Fibroblast of mammary gland (primary cell): ENCODE measurements at places on chromosomes 6 and 20.

DNA sequence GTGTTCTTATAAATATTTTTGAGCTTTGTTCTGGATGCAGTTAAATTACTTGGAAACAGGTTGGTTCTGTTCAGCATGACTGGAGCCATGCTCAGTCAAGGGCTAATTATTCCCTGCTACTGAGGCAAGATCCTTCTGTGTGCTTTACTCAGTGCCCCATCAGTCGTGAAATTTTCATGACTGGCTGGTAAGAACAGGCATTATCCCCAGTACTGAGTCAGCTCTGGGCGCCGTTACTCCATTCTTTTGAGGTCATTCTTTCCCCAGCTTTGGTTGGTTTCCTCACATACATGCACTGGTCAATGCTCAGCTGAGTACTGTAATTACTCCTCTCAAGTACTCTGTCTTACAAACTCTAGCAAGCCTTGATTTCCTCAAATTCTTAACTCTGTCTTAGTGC, 71.3 kb downstream of the CDKAL1 start:
- peak; percentile 55 for DNase-seq

GRCh38 chr6:4776493-4777393, 539 bp downstream of the CDYL start:
- DNase-seq, result peak; percentile 54

DNA sequence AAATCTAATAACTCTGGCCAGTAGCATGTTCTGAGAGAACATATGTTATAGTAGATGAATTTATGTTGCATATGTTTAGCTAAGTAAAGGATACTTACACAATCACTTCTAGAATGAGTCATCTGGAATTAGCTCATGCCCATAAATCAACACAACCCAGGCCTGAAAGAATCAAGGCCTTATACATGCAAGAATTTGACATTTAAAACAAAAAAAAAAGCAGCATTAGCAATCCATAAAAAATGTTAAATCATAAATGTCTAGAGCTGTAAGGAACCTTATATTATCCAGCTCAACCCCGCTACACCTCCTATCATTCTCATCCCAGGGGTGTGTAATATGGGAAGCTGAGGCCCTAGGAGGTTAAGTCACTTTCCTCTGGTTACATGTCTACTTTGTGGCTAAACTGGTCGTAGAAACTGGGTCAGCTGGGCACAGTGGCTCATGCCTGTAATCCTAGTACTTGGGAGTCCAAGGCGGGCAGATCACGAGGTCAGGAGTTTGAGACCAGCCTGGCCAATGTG, 105.2 kb upstream of the CARMIL1 start:
- DNase-seq, result peak; percentile 98

DNA sequence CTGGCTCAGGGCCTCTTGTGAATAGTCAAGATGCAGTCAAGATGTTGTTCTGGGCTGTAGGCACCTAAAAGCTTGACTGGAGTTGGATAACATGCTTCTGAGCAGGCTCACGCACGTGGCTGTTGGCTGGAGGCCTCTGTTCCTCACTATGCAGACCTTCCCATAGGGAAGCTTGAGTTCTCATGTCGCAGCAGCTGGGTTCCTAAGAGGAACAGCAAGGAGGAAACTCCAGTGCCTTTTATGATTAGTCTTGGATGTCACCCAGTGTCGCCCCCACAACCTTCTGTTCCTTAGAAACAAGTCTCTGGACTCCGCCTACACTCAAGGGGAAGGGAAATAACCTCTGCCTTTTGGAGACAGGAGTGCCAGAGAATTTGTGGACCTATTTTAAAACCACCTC, 210.7 kb downstream of the BCAS1 start:
- DNase-seq, result peak; percentile 66

DNA sequence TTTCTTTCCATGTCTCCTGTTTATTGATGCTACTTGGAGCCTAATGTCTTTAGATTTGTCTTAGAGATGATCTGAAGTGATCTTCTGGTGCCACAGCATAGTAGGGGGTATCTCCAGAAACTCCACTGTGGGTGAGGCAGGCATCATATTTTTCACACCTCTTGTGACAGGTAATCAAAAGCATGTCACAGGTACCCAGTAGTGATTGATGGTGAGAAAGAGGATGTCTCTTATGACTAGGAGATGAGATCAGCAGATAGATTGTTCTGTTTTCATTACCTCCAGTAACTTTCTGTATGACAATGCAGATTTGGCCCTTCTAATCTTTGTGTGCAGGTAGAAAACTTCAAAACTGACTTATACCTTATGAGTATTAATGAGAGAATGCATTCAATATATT, 13.5 kb downstream of the NCOA7 start:
- no peak for DNase-seq

- DNase-seq, result no peak
Measured at GRCh38 chr6:79864421-79864820, 82.9 kb downstream of the ELOVL4 start.

DNA sequence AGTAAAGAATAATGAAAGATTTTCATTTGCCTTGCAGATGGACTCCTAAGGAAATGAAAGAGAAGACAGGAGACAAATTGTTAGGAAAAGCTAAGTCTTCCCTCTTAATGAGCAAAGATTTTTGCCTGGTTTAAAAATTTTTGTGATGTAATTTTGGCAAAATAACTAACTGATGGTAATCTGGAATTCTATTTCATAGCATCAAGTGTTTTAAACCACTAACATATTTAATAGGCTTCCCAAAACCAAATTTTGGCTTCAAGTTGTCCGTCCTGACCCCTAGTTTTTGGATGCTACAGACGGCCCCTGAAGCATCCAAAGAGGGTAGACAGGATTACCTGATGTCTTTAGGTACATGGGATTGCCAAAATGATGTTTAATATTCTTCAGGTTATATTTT, 124.3 kb downstream of the TPBG start:
- DNase-seq, result no peak

- no peak for DNase-seq
Measured at GRCh38 chr20:47572105-47572729, 70.5 kb downstream of the NCOA3 start.

- DNase-seq, result no peak
Measured at GRCh38 chr6:7417684-7418083, 28.1 kb downstream of the RIOK1 start.
